Sigmoid colon (tissue), 7 donors: ENCODE measurements at places on chromosomes 4 and X. TPM values are rescaled to one million over a fixed set of nuclear protein-coding genes. Genes with fewer than 3 reads are reported as not detected.

- DNase-seq: no peak
Measured at GRCh38 chrX:130158311-130158710, 7.3 kb downstream of the AIFM1 start.

DNA sequence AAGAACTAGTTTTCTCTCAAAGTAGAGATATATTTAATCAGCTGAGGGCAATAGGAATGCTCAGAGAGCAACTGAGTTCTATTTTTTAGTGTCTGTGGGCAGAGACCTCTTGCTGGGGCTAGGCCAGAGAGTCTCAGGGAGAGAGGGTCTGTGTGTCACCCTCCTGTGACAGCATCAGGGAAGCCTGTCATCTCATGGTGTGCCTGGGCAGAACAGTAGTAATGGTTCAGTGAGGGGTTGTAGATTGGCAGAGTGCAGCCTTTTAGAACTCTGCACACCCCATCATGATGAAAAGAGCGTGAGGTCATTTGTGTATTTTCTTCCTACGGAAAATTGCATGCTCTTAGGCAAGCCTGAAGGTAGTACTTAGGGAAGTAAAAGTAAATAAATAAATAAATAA, 1396.5 kb upstream of the AGA start:
- DNase-seq: no peak

GRCh38 chrX:6053141-6053540, 175.5 kb downstream of the NLGN4X start:
- no peak for DNase-seq

DNA sequence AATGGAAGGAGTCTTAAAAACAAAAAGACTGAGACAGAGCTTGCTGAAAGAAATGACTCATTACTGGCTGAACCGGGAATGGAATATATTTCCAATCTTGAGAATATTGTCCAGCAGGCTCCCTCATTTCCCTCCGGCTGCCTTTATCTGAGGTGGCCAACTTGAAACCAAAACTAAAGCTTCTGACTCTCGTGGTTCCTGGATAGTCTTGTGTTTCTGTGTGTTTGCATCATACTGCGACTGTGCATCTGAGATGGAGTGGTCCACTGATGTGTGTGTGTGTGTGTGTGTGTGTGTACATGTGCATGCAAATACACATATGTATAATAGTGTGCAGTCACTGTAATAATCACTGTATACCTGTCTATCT, 145.6 kb upstream of the SCML1 start:
- no peak for DNase-seq

GRCh38 chr4:57117491-57117890, 7.3 kb upstream of the IGFBP7 start:
- DNase-seq: no peak

DNA sequence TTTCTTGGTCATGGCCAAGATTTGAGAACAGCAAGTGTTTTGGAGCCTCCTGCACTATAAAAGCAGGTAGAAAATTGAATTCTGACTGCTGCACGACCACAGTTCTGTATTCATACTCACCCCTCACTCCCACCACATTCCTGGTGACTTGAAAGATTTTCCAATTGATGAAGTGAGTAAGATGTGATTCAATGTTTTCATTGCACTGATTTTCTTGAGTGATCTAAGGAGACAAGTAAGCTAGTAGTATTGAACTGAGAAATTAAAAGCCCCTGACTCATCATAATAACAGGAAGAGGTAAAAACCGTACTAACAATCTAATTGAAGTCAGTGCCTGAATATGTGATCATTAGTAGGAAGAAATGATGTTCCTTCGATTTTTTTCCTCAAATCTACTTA, 6.1 kb upstream of the SEC24D start:
- no peak for DNase-seq

GRCh38 chr4:134024251-134024650, 177.3 kb downstream of the PABPC4L start:
- no peak for DNase-seq

The TMEM31 gene
- not detected for total RNA-seq

The MSX1 gene
- total RNA-seq: 1.9 TPM

The CITED1 gene
- not detected for total RNA-seq

The SLITRK4 gene
- 2.5 TPM for total RNA-seq

The MND1 gene
- not detected for total RNA-seq
